ENCODE measurements at places on chromosomes 3 and 15.
A peak's percentile ranks its signal among the peaks of the same experiment; 100 is the strongest.

- peak; percentile 68 for DNase-seq
Observed at GRCh38 chr15:101100118-101100517, 151.7 kb downstream of the CHSY1 start.

DNA sequence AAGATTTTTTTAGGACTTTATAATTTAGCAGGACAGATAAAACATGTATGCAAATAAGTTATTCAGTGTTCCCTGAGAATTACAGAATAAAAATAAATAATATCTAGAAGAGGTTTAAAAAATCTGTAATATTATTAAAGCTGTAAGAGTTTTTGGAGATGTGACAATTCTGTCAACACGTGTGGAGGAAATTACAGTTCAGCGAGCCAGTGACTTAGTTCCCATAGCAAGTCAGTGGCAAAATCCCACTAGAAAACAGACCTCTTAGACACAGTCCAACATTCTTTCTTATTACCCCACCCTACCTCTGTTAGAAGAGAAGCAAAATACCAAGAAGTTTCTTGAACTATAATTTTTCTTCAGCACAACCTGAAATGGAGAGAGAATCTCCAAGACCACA lies 16.2 kb upstream of the DENND6A start:
- DNase-seq: no peak

DNA sequence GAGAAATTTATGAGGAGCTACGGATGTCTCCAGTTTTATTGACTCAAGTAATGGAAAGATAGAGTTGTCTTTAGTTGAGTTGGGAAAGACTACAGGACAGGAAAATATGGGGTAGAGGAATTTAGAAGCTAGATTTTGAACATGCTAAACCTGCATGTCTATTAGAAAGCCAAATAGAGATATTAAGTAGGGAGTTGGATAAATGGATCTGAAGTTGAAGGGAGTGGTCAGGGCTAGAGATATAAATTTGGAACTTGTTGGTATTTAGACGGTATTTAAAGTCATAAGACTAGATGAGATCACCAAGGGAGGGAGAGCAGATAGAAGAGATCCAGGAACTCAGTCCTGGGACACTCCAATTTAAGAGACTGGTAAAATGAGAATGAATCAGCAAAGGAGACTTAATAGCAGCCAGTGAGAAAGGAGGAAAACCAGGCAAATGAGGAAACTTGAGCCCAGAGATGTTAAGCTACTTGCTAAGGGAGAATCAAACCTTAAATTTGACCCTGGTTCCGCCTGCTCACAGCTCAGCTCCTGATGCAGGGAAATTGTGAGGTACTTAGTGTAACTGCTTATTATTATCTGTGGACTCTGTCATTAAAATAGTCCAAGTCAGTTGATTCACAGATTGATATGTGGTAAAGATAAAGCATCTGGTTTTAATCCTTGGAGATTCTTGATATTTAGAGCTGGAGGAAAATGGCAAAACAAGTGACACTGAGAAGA lies 35.8 kb downstream of the ABI3BP start:
- no peak for DNase-seq

DNA sequence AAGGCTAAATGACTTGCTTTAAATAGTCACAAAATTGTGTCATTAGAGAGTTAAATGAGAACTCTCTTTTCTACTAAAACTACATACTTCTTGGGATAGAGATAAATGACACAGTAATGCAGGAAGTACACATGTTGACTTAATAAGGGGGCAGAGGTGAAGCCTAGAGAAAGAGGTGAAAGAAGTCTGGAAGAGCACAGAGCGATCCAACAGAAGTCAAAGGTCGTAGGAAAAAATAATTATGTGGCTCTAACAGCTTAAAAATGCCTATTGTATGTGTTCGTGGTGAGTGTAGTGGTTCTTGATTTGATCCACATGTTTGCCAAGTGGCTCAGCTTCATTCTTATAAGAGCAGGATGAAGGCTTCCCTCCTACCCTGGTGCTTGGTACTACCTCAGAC lies 61.7 kb downstream of the TMEM212 start:
- no peak for DNase-seq

- DNase-seq: no peak
Observed at GRCh38 chr3:188060840-188061544, 93.0 kb upstream of the LPP start.

DNA sequence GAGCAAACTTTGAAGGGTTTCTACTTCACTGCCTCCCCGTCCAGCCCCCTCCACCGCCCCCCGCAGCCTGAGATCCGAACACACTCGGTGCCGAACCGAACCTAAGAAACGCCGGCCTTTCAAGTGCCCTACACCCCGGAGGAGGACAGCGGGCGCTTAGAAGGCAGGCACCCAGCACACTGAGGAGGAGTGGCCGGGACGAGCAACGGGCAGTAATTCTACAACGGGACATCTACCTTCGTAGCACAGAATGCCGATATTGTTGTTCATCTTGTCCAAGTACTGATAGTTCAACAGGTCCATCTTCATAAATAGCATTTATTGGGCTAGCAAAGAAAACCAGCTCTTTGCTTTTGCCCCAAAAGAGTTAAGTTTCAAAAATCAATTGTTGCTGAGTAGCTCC lies 513 bp downstream of the VGLL4 start:
- DNase-seq: no peak

GRCh38 chr3:62065985-62066693 lies 307.2 kb downstream of the FEZF2 start:
- no peak for DNase-seq

DNA sequence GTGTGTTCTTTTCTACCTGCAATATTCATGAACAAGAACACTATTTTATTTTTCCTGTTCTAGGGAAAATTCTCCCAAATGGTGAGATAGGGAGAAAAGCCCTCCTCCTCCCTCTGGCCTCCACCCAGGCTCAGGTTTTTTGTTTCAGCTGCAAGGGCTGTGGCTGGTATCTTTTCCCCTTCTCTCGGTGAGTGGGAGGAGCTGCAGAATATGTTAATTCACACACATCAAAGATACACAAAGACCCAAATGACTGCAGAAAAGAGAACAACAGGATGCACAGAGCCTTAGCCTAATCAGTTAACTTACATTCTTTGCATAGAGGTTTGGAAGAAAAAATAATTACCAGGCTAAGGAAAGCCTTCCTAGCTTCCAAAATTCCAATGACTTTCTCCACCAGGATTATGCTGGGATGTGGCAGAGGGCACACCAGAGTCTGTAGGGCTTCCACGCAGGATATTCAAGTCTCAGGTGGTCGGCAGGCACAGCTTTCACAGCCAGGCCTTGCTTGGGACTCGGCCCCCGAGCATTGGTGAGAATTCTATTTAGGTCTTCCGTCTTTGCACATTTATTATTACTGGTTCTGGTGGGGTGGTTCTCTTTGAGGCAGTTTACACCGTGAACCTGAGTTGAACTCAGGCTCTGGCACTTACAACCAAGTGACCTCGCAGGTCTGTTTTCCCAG lies 64.9 kb downstream of the ABHD5 start:
- no peak for DNase-seq

Measured in RWPE2 (cell line).